Stimulated activated CD4-positive, alpha-beta T cell treated with anti-CD3 and anti-CD28 coated beads, Interleukin-1b, Interleukin-23, amount 100 ng/mL, for 24 hours (primary cell): ENCODE measurements at places on chromosomes 12 and 14.

DNA sequence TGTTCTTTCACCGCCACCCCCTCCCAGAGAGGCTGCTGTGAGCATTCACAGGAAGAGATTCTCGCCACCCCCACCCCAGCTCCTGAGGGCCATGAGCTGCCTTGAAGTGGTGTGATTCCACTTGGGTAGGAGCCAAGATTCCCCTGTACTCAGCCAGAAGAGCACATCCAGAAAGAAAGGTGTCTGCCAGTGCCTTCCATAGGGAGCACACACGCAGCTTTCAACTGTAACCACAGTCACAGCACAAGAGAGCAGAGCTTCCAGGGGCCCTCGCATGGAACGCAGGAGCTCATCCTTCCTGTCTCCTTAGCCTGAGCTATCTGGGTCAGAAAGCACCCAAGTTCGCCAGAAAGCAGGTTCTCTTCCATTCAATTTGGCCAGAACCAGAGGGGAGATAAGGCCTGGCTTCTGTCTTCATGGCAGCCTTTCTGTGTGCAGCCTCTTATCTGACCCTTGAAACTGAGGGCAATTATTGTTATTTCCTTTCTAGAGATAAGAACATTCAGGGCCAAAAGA lies 66.6 kb upstream of the SCN8A start:
- DNase-seq, result no peak

GRCh38 chr12:130748786-130749185 lies 32.7 kb upstream of the RIMBP2 start:
- DNase-seq, result no peak

GRCh38 chr12:14393751-14394150 lies 28.3 kb downstream of the ATF7IP start:
- DNase-seq, result no peak

DNA sequence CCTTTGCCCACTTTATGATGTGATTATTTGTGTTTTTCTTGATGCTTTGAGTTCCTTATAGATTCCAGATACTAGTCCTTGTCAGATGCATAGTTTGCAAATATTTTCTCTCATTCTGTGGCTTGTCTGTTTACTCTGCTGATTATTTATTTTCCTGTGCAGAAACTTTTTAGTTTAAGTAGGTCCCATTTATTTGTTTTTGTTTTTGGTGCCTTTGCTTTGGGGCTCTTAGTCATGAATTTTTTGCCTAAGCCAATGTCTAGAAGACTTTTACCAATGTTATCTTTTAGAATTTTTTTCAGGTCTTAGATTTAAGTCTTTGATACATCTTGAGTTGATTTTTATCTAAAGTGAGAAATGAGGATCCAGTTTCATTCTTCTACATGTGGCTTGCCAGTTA lies 667.3 kb downstream of the SLC16A7 start:
- no peak for DNase-seq

GRCh38 chr12:26537651-26538050 lies 295.3 kb downstream of the ITPR2 start:
- no peak for DNase-seq

- DNase-seq, result no peak
These were observed 179.3 kb upstream of the RMST start for GRCh38 chr12:97283297-97283696.

GRCh38 chr12:93336291-93336741 lies 41.4 kb upstream of the NUDT4 start:
- no peak for DNase-seq

GRCh38 chr12:89995870-89996269 lies 287.2 kb upstream of the ATP2B1 start:
- no peak for DNase-seq

DNA sequence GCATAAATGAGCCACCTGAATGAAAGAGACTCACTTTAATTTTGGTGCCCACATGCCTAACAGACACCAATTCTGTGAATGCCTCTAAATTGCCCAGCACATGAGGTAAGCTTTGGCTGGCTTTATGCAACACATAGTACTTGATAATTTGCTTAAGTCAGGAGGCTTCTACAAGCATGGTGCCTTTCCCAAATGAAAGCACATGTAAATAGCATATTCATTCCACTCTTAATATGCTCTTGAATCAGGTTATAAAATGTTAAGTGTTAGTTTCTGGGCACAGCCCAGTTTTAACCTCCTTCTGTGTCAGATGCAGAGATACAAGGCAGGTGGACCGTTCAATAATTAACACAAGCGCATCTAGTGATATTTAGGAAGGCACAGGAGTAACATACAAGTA lies 15.6 kb downstream of the TMCC3 start:
- no peak for DNase-seq

DNA sequence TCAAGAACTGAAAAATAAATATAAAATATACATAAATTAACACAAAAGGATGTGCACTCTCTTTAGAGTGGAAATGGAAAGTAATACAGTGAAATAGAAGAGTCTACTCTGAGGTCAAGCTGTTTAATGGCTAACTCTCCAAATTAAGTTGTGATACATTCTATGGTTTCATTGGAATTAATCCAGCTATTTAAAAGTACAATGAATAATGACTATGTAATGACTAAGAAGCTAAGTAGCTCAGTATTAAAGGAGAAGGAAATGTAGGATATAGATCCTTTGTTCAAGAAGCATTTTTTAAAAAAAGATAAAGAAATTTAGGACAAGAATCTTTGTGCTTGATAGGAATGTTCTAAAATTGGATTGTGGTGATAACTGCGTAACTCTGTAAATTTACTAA lies 85.3 kb downstream of the LRP6 start:
- no peak for DNase-seq

- no peak for DNase-seq
These were observed 396.9 kb downstream of the TMTC2 start for GRCh38 chr12:83083616-83084015.

- no peak for DNase-seq
These were observed 40.9 kb downstream of the CCDC85C start for GRCh38 chr14:99562856-99563748.

GRCh38 chr12:98374007-98374406 lies 141.4 kb upstream of the TMPO start:
- DNase-seq, result no peak

DNA sequence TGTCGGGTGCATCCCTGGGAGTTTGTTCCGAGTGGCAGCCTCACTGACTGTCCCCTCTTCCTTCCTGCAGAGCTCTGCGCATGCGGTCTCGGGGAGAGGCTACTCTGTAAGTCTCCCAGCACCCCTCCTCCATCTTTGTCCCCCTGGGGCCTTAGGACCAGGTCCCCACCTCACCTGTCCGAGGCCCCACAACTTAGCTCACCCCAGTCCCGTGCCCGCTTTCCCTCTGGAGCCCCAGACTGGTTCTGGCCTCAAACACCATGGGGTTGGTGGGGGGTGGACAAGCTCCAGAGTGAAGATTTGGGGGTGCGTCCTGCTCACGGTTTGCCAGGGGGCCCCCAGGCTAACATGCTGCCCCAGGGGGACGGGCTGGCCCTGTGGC lies 37.9 kb downstream of the FBRSL1 start:
- no peak for DNase-seq

DNA sequence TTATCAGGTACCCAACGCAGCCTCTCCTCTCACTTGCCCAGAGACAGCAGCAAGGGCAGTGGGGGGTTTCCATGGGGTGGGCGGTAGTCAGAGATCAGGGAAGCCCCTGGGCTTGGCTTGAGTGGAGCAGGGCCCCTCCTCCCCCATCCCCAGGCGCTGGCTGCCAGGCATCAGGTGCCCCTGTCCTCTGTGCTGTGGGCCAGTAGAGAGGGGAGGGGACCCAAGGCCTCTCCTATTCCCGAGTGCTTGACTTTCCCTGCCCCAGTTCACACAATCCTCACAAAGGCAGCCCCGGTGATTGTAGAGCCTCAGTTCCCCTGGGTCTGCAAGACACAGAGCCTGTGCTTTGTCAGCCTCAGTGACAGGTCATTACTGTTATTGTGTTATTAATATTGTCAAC lies 57.7 kb downstream of the MVK start:
- DNase-seq, result no peak

DNA sequence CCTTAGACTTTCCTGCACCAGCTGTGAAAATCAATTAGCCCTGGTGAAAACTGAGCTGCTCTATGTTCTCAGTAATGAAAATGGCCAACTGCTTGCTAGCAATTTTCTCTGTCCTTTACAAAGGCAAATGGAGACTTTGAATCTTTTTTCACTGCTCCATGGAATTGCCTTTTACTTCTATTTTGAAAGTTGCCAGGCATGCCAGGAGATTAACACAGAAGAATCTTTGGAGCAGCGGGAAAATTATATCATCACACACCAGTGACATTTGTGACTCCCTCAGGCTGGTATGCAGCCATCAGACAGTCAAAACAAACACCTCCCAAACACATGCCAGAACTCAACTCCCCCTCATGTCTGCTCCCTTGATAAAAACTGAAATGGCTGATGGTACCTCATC lies 872.0 kb upstream of the FLRT2 start:
- no peak for DNase-seq

GRCh38 chr14:71206766-71207371 lies 299.6 kb downstream of the PCNX1 start:
- DNase-seq, result no peak

GRCh38 chr14:84535976-84536375 lies 994.0 kb upstream of the FLRT2 start:
- DNase-seq, result no peak

GRCh38 chr14:96502621-96503305 lies 581 bp downstream of the PAPOLA start:
- DNase-seq, result peak; percentile 21

DNA sequence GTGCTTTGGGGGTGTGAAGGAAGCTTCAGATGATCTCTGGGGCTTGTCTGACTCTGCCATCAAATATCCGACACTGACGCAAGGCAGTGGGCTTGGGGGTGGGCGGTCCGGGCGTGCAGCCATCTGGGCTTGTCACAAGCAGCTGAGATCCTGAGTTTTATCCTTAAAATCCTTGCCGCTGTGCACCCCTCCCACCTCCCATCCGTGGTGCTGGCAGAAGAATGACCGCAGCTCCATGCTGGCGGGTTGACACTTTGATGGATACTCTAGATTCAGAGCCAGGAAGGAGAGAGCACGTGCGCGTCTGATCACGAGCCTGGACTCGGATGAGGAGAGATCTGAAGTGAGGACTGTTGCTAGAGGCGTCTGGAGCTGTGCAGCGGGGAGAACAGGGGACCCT lies 3.0 kb downstream of the ZFYVE21 start:
- no peak for DNase-seq

- no peak for DNase-seq
These were observed 16.2 kb upstream of the TCL1A start for GRCh38 chr14:95730126-95730525.

- DNase-seq, result no peak
These were observed 10.1 kb upstream of the KICS2 start for GRCh38 chr12:64232196-64232595.

DNA sequence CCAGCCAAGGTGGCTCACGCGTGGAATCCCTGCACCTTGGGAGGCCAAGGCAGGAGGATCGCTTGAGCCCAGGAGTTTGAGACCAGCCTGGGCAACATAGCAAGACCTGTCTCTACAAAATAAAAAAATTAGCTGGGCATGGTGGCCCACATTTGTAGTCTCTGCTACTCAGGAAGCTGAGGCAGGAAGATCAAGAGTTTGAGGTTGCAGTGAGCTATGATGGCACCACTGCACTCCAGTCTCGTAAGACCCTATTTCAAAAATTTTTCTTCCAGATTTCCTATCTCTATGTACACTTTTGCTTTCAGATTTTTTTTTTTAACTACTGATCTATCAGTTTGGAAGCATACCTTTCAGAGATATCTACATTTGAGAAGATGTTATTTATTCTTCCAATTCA lies 15.3 kb downstream of the SNX6 start:
- no peak for DNase-seq

GRCh38 chr14:51552275-51552674 lies 99.4 kb upstream of the FRMD6 start:
- DNase-seq, result no peak

- no peak for DNase-seq
These were observed 48.8 kb downstream of the SYNE2 start for GRCh38 chr14:63901434-63902085.

GRCh38 chr14:34069854-34070582 lies 119.1 kb upstream of the EGLN3 start:
- DNase-seq, result no peak

DNA sequence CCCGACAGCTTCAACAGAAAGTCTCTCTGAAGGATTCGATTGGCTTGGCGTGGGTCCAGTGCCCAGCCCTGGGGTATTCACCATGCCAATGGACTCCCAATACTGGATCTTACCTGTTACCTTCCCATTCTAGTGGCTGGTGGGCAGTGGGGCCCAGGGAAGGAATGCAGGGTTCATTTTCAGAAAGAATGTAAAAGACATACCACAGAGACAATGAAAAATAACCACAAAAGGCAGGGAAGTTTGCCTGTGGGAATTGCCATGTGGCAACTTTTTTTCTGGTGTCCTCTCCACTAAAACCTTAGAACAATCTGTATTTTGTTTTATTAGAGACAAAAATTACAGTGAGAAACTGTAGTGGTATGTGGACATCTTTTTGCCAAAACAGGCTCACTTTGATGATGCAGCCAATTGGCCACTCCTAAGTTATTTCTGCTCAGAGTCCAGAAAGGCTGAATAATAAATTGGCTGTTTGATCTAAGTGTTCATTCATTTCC lies 55.2 kb downstream of the PTGER2 start:
- DNase-seq, result no peak

GRCh38 chr14:52716155-52716554 lies 9.2 kb downstream of the PSMC6 start:
- DNase-seq, result no peak

- DNase-seq, result no peak
These were observed 48.2 kb downstream of the FOXA1 start for GRCh38 chr14:37546621-37547447.

- no peak for DNase-seq
These were observed at the start of gene SCNN1A for GRCh38 chr12:6375269-6376078. TSS of gene SCNN1A (minus strand) at chr12:6375563. CDS start at chr12:6374783, 780 bp downstream.

GRCh38 chr12:46650688-46651087 lies 175.1 kb downstream of the SLC38A4 start:
- no peak for DNase-seq

DNA sequence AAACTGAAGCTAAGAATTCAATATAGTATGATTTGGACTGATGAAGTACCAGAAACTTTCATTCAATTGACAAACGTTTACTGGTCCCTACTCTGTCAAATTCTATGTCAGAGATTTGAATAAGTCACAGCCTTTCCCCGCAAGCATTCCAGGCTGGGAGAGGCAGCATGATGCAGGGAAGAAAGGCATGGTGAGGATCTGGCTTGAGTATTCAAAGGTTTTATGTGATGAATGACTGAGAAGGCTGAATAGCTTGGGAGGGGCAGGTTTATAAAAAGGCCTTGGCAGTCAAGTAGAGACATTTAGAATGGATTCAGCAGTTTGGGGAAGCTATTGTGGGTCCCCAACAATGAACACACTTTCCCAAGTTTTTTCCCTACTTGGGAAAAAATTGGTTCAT lies 431.8 kb downstream of the DPF3 start:
- no peak for DNase-seq

DNA sequence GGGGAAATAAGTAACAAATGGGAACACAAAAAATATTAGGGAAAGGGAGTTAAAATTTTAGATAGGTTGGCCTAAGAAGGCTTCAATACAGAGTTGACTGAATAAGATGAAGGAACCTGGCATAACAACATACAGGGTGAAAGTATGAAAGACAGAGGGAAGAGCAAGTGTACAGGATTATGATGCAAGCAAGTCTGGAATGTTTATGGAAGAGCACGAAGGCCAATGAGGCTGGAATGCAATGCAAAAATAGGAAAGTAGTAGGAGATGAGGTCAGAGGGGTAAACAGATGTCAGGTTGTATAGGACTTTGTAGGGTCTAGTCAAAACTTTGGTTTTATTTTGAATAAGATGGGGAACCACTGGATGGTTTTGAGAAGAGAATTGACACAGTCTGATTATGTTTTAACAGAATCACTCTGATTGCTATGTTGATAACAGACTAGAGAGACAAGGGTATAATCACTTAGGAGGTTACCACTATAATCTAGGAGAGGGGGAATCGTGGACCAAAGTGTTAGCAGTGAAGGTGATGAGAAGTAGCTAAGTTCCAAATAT lies 96.8 kb downstream of the OSBPL8 start:
- no peak for DNase-seq
